Common myeloid progenitor, CD34-positive (primary cell): ENCODE measurements at places on chromosomes 6 and 20.
A peak's percentile ranks its signal among the peaks of the same experiment; 100 is the strongest.

DNA sequence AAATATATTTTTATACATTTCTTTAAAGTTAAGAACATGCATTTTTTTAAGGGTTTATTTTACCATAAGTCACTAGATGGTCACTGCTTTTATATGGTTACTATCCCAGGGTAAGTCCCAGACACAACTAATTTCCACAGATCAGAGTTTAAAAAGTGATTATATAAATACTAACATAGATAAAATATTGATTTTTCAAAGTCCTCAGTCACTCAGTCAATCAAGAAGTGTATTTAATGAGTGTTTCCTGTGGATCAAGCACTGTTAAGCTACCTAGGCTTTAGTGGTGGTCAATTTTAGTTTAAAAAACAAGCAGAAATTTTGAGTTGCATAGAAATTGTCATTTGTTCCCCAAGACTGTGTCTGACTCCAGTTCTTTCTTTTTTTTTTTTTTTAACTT, 399.5 kb upstream of the SYNCRIP start:
- no peak for DNase-seq

DNA sequence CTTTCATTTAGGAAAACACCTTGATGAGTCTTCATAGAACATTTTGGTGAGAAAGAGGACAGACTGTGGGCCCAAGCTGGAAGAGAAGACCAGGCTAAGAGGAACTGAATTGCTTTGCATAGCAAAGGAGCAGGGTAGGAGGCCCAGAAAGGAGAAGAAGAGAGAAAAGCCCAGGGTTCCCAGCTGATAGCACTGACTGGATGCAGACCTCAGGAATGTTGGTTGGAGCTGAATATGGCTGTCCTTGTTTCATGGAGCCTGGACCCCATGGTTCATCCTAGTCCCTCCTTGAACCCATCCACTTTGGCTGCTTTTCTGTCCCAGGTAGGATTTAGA, 18.0 kb upstream of the ZFAND3 start:
- no peak for DNase-seq

DNA sequence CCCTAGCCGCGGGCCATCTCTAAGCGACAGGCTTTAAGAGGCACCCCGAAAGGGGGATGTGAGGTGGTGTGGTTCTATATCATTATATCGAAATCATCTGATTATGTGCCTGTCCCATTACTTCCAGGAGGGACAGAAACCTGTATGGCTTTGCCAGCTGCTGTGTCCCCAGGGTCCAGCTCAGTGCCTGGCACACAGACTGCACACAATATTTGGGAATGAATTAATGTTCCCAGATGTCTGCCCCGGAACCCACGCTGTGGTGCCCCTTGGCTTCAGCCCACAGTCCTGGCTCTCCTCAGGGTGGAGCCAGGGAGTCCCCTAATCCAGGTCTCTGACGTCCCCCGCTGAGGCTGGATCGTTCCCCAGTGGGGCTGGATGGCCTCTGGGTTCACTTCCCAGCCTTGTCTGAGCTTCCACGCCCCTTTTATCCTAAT, 8.9 kb upstream of the AHCY start:
- DNase-seq: peak; percentile 11

- DNase-seq: no peak
These were observed 108.9 kb downstream of the THEMIS start for GRCh38 chr6:127791779-127792528.

DNA sequence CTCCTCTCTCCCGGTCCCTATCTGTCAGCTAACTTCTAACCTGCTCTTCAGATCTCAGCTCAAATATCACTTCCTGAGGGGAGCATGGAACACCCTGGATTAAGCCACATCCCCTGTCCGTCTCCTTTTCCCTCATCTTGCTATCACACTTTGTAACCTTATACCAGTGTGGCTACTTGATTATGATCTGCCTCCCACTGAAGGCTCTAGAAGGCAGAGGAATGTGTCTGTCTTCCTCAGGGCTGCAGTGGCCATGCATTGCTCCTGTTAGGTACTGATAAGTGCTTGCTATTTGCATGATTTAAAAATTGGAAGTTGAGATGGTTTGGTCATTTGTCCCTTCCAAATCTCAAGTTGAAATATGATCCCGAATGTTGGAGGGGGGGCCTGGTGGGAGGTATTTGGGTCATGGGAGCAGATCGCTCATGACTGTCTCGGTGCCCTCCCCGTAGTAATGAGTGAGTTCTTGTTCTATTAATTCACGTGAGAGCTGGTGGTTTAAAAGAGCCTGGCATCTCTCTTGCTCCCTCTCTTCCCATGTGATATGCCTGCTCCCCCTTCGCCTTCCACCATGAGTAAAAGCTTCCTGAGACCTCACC, 71.4 kb downstream of the PLCB4 start:
- DNase-seq: no peak

GRCh38 chr6:144758602-144759001, 473.5 kb downstream of the UTRN start:
- peak; percentile 7 for DNase-seq

- no peak for DNase-seq
These were observed 59.1 kb upstream of the RIPOR2 start for GRCh38 chr6:24994812-24995211.

GRCh38 chr20:37976887-37977286, 56.4 kb downstream of the TTI1 start:
- no peak for DNase-seq

GRCh38 chr6:56752009-56752408, 109.3 kb upstream of the DST start:
- no peak for DNase-seq

DNA sequence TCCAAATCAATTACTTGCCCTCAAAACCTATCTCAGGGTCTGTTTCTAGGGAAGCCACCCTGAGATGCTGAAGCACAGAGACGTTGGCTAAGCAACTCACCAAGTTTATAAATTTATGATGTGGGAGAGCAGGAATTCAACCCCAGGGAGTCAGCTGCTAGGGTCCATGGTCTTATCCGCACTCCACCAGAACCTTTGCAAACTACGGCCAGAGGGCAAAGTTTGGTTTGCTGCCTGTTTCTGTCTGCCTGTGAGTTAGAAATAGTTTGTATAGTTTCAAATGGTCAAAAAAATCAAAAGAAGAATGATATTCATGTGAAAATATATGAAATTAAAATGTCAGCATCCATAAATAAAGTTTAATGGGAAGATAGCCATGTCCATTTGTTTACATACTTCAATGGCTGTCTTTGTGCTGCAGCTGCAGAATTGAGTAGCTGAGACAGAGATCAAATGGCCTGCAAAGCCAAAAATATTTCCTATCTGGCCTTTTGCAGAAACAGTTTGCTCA, 83.7 kb upstream of the ZFP64 start:
- DNase-seq: no peak

GRCh38 chr6:85537055-85537494, 56.6 kb downstream of the SNX14 start:
- peak; percentile 21 for DNase-seq

DNA sequence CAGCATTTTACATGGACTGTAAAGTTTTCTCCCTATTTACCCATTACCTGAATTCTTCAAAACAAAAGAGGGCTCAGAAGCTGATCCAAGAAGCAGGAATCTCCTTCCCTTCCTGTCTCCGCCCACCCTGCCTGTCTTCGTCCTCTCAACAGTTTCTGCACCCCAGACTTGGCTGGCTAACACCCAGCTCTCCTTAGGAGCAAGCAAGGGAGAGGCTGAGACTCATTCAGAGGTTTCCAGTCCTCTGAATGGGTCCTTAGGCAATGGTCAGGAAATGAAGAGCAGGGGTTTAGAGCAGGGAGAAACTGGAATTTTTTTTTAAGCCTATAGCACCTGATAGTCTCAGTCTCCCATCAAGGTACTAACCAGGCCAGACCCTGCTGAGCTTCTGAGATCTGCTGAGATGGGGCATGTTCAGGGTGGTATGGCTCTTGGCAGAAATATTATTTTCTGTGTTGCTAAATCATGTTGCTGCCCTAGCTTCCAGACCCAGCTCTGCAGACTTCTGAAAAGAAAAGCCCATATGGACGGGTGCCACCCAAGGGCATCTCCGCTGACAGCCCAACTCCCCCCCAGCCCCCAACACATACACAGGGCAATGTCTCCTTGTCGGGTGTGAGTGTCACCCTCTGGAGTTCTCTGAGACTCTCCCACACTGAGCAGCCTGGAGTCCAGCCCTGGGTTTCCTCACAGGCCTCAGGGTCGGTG, 74.6 kb upstream of the CD93 start:
- no peak for DNase-seq

DNA sequence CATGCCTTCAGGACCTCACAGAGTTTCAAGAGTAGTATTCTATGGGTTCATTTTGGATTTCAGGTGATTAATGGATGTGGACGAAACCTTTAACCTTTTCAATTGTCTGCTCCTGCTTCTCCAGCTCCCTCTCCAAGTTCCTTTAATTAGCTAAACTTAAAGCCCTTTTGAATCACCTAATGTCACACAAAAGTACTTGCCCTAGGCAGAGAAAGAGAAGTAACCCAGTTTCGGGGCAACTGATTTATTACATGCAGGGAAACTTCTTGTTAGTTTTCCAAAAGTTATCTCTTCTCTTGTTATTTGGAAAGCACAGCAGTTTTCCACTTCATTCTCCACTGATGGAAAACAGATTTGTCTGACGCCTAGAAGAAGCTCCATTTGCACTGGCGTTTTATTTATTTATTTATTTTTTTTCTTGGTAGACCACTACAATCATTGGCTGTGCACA, 407.7 kb upstream of the JARID2 start:
- DNase-seq: no peak

DNA sequence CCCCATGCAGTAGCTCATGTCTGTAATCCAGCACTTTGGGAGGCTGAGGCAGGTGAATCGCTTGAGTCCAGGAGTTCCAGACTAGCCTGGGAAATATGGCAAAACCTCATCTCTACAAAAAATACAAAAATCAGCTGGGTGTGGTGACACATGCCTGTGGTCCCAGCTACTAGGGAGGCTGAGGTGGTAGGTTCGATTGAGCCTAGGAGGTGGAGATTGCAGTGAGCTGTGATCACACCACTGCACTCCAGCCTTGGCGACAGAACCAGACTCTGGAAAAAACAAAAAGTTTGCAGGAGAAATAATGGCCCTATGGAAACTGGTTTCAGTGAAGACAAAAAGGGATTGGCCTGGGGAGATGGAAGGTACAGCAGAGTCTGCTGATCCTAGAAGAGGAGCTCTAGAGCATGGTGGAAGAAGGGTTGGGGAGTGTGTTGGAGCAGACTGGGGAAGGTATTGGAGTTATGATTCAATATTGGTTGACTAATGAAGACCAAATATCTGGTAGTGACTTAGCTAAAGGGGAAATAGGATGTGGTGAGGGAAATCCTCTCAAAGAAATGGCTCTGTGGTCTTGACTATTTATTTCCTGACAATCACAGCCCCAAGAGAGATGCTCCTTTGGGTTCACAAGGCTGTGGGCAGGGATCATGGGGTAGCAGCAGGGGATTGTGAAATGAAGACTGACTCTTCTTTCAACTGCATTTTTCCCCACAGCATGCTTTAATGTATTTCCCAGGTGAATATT, 281.9 kb downstream of the UTRN start:
- DNase-seq: peak; percentile 57

GRCh38 chr6:70398783-70399728, 14.3 kb upstream of the FAM135A start:
- no peak for DNase-seq

GRCh38 chr6:22706651-22707050, 137.3 kb downstream of the HDGFL1 start:
- no peak for DNase-seq

DNA sequence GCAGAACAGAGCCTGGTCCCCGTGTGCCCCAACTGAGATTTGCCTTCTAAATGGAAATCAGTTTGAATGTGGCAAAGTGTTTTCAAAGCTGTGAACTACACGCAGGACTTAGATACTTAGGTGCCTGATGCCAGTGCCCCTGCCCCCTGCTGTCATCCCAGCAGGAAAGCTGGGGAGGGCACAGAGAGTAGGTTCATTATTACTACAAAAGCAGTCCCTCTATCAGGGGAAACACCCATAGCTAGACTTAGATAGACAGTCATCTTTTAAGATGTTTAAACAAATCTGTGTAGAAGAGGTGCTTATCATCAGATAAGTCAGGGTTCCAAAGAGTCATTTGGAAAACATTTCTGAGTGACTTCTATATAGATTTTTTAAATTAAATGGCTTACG, 155.0 kb upstream of the SNX9 start:
- no peak for DNase-seq

DNA sequence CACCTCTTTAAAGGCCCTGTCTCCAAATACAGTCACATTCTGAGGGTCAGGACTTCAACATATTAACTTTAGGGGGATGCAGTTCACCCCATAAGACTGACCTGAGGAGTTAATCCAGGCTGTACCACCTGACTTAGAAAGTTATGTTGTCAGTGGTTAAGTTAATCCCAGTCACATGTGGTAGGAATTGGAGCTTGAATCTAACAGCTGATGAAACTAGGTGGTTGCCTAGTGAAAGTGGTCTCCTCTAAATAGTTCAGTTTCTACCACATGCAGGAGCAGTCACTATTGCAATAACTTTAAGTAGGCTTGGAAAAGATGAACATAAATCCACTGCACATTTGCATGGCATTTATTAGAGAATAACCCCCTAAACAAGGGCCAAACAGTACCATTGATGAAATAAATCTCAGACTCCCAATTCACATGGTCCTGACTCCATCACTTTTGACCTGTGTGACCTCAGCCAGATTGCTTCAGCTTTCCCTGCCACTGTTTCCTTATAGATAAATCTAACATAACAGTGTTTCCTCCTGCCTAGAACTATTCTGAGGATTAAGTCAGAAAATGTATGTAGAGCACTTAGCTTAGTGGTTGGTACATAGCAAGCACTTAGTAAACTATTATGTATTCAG, 20.1 kb downstream of the SAMD5 start:
- DNase-seq: no peak

DNA sequence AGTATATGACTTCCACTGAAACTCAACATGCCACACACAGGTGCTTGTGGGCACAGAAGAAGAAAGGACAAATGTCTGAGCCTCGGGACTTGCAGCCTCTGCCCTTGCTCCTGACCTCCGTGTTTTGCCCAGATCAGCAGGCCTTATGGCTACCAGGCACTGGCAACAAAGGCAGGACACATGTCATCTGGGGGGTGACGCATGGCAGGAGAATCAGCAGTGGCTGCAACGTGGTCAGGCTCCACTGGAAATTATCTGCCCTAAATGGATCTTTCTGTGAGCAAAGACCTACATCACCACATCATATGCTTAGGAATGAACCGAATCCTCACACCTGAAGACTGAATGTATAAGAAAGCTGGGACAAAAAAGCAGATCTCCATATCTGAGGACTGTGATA, 78.9 kb downstream of the ELOVL5 start:
- no peak for DNase-seq

GRCh38 chr6:89387516-89388201, 24.4 kb downstream of the RRAGD start:
- DNase-seq: no peak

DNA sequence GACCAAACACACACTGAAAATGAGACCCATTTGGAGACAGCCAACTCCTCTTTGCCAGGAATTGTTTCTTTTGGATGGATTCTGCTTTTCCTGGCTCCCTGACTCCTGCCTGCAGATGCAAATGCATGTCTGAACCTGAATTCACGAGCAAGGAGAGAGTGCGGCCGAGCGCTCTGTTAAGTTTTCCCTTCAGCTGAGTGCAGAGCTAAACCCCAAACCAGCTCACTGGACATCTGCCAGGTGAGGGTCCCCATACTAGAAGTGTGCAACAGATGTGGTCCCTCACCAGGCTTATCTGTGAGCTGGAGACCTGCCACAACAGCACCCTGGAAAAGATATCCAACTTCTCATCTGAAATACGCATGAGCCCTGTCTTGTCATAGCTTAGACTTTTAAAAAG, 59.0 kb downstream of the CD164 start:
- no peak for DNase-seq
